ENCODE measurements at places on chromosomes 1 and 21. TPM values are rescaled to one million over a fixed set of nuclear protein-coding genes. Genes with fewer than 3 reads are reported as not detected.

The OR2T2 gene
- 3.9 TPM for total RNA-seq

GRCh38 chr1:153527683-153528040, 8.1 kb downstream of the S100A6 start:
- no peak for DNase-seq

GRCh38 chr1:226443033-226443432, 35.1 kb upstream of the PARP1 start:
- DNase-seq: no peak

DNA sequence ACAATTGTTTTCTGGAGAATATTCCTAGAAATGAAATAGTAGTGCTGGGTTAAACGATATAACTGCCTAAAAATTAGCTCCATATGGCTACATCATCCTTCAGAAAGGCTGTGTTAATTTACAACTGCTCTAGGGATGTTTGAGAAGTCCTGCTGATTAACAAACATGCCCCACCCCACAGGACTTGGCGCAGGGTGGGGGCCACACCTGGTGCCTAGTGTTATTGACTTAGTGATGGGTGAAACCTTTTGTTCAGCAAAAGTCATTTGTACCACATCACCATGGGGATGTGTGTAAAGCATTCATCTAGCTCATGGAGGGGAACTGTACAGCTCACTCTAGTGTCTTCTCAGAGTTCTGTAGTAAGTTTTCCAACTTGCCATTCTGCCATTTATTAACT, 492.8 kb downstream of the CAMTA1 start:
- no peak for DNase-seq

DNA sequence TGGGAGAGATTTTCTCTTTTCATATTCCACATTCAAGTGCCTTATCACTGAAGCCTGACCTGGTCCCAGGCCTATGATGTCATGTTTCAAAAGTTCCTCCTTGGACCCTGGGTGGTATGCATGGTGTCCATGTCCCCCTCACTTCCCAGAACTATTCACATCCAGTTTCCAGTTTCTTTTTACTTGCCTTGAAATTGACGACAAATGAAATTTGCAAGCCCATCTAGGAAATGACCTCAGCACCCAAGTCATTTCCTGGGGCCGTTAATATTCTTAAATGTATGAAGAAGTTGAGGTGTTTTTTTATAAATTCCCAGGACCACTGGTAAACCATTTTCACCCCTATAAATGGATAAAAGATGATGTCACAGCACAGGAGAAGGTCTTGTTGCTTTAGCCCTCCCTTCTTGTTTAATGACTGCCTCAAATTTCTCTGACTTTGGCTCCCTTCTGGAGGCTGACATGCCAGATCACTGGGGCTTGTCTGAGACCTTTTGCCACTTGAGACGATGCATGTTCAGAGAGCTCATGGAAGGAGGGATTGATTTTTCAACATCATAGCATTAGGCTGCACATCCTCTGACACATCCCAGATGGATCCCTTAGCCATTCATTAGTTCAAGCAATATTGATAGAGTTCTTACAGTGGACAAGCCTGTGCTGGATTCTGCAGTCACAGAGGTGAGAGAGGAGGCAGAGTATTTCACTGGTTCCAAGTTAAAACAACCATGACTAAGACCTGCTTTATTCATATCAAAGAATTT, 221.3 kb downstream of the PLPP3 start:
- DNase-seq: no peak

The DYNLT5 gene
- total RNA-seq: not detected

DNA sequence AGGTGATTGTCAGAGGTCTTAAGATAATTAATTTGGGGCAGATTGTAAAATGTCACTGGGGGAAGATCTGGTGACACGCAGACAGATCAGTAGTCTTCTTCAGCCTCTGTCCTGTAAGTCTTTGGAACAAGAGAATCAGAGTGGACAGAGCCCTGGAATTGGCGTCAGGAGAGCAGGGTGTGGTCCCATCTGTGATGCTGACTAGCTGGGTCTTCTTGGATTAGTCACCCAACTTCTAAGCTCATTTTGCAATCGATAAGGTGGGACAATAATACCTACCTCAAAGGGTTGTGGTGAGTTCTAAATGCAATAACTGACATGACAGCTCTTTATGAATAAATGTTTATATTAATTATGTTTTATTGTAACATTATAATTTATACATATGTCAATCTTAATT, 4.8 kb downstream of the FASLG start:
- no peak for DNase-seq

DNA sequence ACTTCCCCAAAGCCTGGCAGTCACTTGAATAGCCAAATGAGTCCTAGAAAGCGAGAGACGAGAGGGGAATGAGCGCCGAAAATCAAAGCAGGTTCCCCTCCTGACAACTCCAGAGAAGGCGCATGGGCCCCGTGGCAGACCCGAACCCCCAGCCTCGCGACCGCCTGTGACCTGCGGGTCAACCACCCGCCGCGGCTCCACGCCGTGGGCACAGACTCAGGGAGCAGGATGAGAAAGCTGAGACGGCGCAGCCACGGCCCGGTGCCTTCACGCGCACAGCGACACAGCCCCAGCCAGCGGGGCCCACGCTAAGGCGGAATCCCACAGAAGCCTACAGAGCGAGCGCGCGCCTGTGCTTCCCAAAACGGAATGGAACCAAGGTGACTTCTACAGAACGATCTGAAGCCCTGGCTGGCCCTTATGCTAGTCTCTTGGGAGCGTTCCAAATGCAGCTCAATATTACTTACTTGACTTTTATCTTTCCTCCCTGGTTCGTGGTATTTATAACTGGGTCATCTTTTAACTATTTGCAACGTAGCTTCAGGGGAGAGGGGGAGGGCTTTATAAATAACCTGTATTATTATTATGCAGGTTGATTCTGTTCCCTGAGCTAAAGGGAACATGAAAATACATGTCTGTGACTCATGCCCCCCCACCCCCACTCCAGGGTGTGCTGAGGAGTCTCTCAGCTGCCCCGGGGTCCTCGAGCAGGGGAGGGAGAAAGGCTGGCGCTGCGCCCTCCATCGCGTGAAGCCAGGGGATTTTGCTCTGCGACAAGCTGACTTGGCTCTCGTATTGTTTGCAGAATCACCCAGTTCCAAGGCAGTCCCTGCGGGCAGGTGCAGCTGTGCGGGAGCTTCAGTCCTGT, 1.7 kb downstream of the TSPEAR start:
- DNase-seq: no peak

The PGLYRP3 gene
- not detected for total RNA-seq

Data from B cell (primary cell).